ENCODE measurements at places on chromosomes 11 and 22.

DNA sequence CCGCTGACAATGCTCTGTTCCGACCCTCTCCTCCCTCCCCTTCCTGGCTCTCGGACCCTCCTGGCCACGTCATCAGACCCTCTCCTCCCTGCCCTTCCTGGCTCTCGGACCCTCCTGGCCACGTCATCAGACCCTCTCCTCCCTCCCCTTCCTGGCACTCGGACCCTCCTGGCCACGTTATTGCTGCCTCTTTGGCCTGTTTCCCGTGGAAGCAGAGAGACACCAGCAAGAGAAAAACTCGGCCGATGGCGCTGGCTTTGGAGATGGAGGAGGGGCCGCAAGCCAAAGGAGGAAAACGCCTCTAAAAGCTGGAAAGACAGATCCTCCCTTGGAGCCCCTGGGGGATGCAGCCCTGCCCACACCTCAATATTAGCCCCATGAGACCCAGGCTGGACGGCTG, 463.3 kb downstream of the BRD1 start:
- no peak for DNase-seq

GRCh38 chr22:35126993-35127392, 61.0 kb downstream of the ISX start:
- DNase-seq = no peak

GRCh38 chr22:45179276-45180049, 15.7 kb downstream of the NUP50 start:
- no peak for DNase-seq

DNA sequence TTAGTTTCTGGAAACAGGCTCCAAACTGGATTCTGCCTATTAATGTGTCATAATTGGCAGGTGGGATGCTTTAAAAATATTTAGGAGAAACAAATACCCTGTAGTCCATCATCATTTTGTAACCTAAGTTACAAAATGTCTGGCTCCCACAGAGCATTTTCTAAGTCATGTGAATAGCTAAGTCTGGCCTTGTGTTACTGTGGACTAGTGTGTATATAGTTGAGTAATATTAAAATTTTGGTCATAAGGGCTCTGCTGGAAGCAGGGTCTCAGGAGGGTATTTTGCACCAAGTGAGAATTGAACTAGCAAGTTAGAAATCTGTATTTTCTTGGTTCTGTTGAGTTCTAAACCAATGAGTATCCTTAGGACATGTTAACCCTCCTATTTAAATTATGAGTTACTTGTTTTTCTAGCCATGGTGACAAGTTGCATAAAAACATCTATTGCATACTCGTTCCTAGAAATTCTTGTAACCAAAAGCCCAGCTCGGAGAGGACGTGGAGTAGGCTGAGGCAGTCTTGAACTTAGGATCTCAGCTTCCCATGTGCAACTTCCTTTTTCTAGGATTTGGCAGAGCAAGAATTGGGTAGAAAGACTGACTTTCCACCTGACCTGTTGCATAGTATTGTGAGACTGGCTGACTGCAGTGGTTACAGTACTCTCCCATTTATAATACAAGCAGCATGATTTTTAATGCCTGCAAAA, 5.4 kb downstream of the PTPMT1 start:
- DNase-seq = no peak

- no peak for DNase-seq
These were observed 26.0 kb downstream of the NEAT1 start for GRCh38 chr11:65448418-65449105.

GRCh38 chr11:131471976-131472375, 101.6 kb downstream of the NTM start:
- no peak for DNase-seq

DNA sequence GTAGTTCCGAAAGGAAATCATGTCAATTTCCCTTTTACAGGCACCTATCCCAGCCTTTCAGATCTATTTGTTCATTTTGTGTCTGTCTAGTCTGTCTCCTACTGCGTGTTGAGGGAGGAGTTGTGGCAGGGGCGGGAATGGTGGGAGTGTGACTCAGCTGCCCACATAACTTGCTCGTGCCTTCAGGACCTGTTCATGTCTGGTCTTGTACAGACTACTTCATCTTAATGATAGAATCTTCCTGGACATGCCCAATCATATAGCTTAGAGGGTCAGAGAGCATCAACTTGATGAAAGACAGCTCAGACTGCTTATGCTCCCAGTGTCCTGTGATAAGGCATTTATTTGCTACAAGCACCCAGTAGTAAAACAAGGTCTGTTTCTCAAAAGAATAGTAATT, 61.0 kb upstream of the BIRC3 start:
- DNase-seq = no peak

DNA sequence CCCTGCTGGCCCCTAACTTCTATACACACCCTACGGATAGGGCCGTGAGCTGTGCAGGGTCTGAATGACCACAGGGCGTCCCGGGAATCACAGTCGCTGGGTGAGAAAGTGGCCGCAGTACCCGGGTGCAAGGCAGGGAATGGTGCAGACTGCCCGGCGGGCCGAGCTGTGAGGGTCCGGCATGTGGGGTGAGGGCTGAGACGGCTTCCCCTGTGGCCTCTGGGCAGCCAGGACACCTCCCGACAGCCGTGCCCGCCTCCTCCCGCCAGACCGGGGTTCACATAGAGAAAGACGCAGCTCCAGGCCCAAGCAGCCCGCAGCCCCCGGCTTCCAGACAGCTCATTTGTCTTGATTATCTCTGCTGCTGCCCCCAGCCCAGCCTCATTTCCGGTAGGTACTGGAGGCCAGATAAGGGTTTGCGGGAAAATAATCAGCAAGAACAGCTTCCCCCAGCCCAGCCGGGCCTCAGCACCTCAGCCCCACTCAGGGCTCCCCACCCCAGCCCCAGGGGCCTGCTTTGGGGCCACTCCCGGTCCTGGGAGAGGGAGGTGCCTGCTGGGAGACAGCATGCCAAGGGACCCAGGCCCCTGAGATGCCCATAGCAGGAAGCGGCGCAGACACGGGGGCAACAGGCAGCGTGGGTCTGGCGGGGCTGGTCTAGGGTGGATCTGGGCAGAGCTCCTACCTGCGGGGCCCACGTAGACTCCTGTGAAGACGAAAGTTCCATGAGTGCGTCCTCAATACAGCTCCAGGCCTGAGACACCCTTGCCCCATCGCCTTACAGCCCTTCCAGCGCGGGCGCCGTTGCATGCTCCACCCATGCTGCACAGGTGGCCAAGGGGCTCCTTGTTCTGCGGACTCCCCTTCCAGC, 123.1 kb downstream of the BRD1 start:
- DNase-seq = no peak

DNA sequence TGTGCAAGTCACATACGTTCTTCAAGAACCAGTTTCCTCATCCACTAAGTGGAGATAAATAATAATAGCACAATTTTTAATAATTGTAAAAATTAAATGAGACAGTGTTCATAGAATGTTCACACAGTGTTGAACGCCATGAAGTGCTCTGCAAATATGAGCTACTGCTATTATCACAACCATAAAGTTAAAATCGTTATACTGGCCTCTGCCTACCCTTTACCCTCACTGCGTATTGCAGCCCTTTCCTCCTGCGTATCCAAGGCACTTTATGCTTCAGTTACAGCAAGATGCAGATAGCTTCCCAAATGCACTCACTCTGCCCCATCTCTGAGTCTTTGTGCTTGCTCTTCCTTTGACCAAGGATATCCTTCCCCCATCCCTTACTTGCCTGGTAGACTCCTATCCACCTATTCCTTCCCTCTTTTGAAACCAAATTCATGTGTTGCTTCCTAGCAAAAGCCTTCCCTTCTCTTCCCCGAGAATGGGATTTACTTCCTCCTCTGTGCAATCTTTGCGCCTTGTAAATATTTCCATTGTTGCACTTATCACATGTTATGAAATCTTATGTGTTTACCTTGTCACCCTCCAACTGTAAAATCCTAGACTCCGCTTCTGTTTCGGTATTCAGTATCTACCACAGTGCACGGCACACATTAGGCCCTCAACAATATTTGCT, 196.9 kb downstream of the ADAMTS15 start:
- no peak for DNase-seq

GRCh38 chr11:2641623-2642022, 58.2 kb downstream of the KCNQ1OT1 start:
- no peak for DNase-seq

GRCh38 chr11:76695771-76696170, 25.2 kb upstream of the LRRC32 start:
- no peak for DNase-seq

GRCh38 chr22:16774911-16775500, 50.2 kb downstream of the XKR3 start:
- DNase-seq = no peak

DNA sequence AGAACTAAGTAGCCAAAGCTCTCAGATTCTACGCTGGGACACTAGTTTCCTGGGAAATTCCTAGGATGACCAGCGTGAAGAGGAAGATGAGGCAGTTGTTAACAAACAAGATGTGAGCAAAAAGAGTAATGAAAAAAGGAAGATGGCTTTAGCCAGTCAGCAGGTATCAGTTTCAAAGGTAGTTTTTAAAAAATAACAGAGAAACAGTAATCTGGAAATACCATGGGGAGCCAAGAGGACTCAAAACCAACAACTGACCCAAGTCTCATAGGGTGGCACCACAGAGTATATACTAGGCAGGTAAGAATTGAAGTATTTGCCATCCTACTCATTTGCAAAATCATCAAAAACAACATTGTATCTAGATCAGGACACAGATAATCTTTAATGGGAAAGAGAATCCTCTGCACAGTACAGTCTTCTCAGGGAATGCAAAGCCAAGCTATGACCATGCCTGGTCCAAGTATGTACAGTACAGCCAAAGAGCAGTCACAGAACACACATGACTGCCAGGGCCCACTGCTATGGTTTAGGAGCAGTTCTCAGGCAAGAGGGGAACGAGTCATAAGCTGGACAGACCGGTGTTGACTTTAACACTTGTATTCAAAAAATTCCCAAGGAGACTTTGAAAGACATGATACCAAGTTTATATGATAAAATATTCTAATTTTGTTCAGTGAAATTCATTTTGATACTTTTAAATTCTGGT, 20.6 kb downstream of the MSANTD4 start:
- no peak for DNase-seq

DNA sequence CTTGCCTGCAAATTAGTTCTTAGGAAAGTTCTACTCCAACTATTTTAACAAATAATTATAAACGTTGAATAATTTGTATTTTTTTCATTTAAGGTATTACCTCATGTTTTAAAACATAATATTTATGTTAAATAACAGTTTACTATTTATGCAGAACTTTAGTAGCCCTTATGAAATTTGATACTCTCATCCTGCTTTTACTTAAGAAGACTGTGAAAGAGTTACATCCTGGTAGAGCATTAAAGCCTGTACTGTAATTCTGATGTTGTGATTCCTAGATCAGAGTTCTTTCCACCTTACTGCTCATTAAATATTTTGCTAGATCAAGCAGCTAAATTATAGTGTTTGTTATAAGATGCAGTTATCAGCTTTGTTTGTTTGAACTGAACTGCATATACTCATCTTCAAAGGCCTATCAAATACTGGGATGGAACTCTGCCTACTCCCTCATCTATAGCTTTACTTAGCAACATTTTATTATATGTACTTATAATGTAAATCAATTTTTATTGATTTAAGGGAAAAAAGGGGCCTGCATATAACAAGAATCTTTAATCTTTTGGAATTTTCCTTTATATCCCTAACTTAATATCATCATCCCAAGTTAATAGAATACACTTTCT, 304.2 kb downstream of the DYNC2H1 start:
- no peak for DNase-seq

DNA sequence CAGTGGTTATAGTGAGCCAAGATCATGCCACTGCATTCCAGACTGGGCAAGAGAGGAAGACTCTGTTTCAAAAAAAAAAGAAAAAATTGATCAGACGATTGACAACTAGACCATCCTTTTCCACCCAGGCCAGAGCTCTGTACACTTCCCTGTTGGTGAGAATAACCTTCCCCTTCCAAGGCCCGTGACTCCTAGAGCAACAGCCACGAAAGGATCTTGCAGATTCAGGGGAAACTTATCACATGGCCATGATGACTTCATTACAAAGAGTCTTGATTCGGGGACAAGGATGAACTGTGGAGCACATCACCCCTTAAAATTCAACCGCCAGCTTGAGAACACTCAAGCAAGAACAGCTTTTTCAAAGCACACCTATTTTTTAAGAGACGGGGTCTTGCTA, 10.3 kb downstream of the CD5 start:
- DNase-seq = no peak

DNA sequence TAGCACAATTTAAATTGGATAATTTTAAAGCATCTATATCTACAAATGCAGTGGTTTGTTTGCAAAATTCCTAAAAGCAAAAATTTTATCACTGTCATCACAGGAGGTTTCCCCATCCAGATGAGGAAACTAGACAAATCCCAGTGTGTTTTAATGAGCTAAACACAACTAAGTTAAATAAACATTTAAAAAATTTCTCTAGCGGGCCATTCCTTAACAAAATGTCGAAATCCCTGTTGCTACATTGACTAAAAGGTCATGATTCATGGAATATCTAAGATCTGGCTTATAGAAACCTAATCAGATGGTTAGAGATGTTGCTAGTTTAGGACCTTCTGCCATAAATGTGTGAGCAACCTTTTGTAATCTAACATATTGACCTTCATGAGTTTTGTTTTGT, 107.3 kb upstream of the BDNF start:
- no peak for DNase-seq

- no peak for DNase-seq
These were observed 658 bp downstream of the C11orf71 start for GRCh38 chr11:114399490-114400215.

Measured in activated CD4-positive, CD25-positive, alpha-beta regulatory T cell treated with anti-CD3 and anti-CD28 coated beads, Interleukin-2, amount 50 U/mL, for 72 hours (primary cell).